Regular cardiac myocyte (primary cell): ENCODE measurements at places on chromosomes 1 and 21. TPM values are rescaled to one million over a fixed set of nuclear protein-coding genes. Genes with fewer than 3 reads are reported as not detected.

The RGS1 gene
- under 0.01 TPM in 1 of 2 replicates, not detected in the other for total RNA-seq

The TSEN15 gene
- 28.2 and 41.0 TPM in 2 replicates for total RNA-seq

The RAP1GAP gene
- under 0.01 and 0.56 TPM in 2 replicates for total RNA-seq

The LMOD1 gene
- total RNA-seq = 3.1 and 25.7 TPM in 2 replicates

The CD84 gene
- total RNA-seq = not detected in 2 replicates

The CYP4X1 gene
- under 0.01 and 1.7 TPM in 2 replicates for total RNA-seq

The CYP2J2 gene
- not detected in 2 replicates for total RNA-seq

The SPRR2E gene
- not detected in 2 replicates for total RNA-seq

The AHCYL1 gene
- total RNA-seq = 54.7 and 59.2 TPM in 2 replicates

The C1orf226 gene
- 0.19 and 0.56 TPM in 2 replicates for total RNA-seq

The CENPL gene
- 9.6 and 28.0 TPM in 2 replicates for total RNA-seq

The CYYR1 gene
- under 0.01 and 0.56 TPM in 2 replicates for total RNA-seq

The CELA3A gene
- total RNA-seq = not detected in 2 replicates

The FAM151A gene
- total RNA-seq = not detected in 2 replicates

The KRTAP19-1 gene
- not detected in 2 replicates for total RNA-seq

The SELE gene
- total RNA-seq = under 0.01 TPM in 2 replicates

The GJA9 gene
- not detected in 2 replicates for total RNA-seq

The ELAVL4 gene
- not detected in 2 replicates for total RNA-seq

The CD1B gene
- not detected in 2 replicates for total RNA-seq

The NUP133 gene
- 34.4 and 34.7 TPM in 2 replicates for total RNA-seq

The MARK1 gene
- total RNA-seq = 0.77 and 2.5 TPM in 2 replicates

The MEX3A gene
- 1.1 and 1.2 TPM in 2 replicates for total RNA-seq

The OR6P1 gene
- not detected in 2 replicates for total RNA-seq
